ENCODE measurements at places on chromosomes 2 and 18.

DNA sequence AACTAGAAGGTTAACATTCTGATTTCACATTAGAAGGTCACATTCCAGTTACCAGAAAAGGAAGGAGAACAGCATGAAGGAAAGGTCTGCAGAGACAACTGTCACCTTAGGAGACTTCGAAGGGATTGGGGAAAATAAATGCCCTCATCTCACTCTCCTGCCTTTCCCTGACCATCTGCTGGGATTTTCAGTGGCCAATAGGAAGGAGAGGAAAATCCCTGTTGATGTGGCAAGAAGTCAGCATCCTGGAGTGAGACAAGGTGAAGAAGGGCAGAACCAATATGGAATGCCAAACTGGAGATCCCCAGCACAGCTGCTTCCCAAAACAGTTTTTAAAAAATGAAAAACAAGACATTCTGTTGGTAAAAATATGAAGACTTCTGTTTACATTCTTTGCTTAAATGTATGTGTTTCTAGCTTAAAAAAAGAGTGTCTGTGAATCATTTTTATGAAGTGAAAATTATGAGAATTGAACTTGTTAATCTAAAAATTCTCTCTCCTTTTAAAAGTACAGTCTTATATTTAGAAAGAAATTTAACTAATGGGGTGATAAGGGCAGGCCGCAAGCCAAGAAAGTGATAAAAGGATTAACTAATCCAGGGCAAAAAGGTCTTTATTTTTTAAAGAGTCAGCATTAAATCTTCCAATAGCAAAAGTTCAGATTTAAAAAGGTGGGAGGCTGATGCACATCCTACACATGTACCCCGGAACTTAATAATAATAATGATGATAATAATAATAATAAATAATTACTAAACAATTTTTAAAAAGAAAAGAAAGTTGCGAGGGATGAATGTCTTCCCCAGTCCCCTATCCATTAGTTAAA, 160.6 kb upstream of the DOK6 start:
- DNase-seq = no peak

GRCh38 chr18:44841752-44842587, 161.3 kb downstream of the SETBP1 start:
- DNase-seq = no peak

- no peak for DNase-seq
Observed at GRCh38 chr2:33126552-33126951, 179.8 kb downstream of the LTBP1 start.

DNA sequence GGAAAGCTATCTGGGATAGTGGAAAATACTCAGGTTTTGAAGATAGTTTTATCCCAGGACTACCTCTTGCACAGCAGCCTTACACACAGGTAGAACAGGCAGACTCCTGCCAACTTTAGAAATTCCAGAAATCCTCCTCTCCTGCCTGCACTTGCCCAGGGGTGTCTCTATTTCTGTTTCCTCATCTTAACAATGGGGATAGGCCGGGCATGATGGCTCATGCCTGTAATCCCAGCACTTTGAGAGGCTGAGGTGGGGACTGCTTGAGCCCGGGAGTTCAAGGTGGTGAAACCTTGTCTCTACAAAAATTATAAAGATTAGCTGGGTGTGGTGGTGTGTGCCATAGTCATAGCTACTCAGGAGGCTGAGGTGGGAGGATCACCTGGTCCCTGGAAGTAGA, 117.0 kb upstream of the ARL5A start:
- no peak for DNase-seq

DNA sequence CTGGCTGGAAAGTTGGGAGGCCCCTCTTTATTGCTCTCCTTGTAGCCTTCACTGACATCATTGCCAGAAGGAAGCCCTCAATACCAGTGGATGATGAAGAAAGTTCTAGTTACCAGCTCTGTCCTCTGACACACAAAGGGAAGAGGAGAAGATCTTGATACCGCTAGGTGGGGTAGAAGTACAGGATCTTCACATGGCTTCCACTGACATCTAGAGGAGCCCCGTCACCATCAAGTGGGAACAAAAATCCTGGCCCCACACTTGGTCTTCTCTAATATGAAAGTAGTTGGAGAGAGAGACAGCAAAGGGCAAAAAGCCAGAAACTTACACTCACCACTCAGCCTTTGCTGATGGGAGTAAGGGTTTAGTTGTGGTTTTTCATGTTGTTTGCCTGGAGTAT, 12.4 kb downstream of the XIRP2 start:
- DNase-seq = no peak

DNA sequence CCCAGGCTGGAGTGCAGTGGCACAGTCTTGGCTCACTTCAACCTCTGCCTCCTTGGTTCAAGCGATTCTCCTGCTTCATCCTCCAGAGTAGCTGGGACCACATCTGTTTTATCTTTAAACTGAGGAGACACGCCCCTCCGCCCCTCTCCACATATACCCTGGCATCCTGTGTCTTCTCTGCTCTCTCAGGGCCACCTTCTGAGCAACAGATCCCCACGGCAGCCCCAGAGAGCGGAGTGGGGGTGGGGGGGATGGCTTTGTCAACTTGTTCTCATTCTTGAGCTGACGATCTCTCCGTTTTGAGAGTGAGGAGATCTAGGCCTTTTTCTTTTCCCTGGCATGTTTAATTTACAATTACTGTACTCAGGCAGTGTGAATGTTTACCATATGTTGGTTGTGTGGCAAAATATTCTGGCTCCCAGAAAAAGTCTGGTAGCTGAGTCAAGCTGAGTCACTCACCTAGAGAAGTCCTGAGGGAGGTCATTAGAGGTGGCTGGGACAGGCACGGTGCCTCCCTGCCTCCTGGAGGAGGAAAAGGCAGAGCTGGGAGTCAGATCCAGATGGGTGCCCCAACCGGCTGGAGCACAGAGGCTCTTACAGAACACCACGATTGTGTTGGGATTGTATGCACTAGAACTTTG, 19.5 kb upstream of the ID2 start:
- DNase-seq = no peak
